ENCODE measurements at places on chromosomes 3 and 15.

DNA sequence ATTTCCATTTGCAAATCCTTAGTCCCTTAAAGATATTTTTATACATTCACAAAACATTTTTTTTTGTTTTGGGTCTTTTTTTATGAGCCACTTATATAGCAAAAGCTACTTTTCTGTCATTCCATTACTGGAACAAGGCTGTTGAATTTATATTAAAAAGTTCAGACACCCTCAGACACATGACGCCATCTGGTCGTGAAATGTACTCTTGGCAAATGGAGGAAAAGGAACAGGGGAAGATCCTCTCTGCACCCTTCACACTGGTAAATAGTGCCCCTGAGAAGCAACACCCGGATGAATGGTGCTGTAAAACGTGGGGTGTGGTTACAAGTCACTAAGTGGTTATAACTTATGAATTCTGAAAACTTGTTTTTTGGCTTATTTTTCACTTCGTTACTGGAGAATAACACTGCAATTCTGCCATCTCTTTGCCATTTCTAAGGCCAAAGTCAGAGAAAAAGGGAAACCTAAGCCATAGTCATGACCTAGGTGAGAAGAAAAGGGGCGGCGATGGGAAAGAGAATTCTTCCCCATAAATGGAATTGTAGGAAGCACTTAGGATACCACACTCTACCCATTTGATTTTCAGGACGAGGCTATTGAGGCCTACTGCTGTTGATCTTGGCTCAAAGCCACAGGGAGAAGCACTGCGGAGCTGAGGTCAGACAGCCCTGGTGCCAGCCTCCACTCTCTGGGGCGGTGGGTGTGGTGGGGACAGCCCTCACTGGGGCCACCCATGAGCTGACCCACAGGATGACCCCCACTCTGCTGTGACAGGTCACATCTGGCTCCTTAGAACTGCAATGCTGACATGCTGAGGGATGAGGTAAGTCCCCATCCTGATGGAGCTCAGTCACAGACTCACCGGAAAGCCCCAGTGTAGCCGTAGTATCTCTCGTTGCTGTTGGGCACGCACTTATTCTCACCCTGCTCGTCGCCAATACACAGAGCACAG lies 21.9 kb downstream of the LTF start:
- DNase-seq, result peak; percentile 60

- DNase-seq, result no peak
Observed at GRCh38 chr3:149615731-149616221, 42.0 kb downstream of the WWTR1 start.

GRCh38 chr15:26689462-26689861 lies 83.4 kb downstream of the GABRB3 start:
- no peak for DNase-seq

GRCh38 chr15:68341760-68342725 lies 64.5 kb downstream of the FEM1B start:
- no peak for DNase-seq

DNA sequence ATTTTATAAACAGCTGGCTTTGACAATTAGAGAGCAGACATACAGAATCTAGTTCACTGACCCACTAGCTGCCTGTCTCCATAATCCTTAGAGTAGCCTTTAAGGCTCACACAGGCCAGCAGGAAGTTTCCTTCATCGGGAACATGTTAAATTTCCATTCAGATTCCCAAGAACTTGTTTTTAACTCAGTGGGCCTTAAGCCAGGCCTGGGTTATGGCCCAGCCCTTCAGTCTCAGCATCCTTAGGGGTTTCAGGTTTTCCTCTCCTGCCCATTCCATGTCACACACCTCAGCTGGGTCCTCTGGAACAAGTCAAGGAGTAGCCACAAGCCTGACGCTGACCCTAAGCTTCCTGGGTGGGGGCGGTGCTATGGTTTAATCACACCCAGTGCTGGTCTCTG lies 15.0 kb downstream of the CDAN1 start:
- no peak for DNase-seq

DNA sequence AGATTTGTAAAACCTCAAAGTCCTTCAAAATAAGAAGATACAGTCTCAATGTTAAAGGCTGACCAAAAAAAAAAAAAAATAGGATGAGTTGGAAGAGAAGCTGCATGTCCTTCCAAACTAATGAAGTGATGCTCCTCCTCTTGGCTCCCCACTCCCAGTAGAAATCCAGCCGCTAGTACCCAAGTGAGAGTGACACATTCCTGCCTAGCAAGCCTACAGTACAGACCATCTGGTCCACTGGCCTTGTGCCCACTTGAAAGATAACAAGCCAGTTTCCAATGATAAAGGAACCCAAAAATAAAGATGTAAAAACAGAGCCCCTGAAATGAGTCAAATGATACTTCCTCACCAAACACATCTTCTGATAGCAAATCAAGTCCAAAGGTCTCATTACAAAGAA lies 258.7 kb upstream of the NSMCE3 start:
- no peak for DNase-seq

- no peak for DNase-seq
Observed at GRCh38 chr3:10249833-10250232, 1.6 kb downstream of the TATDN2 start.

DNA sequence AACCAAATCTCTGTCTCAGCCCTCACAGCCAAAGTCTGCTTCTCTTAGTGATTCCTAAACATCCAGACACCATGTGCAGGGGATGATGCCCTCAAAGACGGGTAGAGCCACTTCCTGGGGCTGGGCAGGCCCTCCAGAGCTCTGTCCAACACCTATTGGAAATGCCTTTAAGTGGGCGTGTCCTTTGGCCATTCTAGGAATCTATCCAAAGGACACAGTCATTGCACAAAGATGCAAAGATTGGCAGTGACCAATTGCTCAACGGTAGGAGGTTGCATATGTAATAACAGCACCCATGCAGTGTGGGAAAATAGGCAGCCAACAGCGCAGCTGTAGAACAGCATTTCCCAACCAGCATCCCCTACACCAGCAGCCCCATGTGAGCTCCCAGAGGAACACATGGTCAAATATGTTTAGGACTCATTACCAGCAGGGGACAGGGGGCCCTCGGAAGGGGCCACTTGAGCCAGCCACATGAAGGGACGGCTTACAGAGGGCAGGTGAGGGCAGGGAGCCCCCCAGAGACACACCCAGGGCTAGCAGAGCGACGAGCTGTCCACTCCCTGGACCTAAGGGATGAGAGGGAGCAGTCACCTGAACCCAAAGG lies 142.8 kb upstream of the IQSEC1 start:
- DNase-seq, result no peak

- no peak for DNase-seq
Observed at GRCh38 chr3:4885316-4885715, 93.9 kb upstream of the BHLHE40 start.

DNA sequence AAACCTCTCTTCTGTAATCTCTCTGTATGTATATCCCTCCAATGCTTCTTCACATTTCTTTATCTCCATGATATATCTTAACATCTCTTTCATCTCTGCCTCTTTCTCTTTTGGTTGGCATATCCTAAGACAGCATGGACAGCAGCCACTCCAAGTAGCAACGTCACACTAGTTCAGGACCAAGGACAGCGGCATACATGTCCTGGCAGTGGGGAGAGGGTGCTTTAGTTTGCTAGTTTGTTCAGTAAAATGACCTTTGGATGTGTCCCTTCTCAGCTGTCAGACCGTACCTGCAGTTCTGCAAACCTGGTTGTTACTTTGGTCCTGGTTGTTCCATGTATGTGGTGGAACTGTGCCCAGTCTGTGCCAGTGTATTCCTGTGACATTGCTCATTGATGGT lies 225.6 kb upstream of the ROPN1 start:
- DNase-seq, result peak; percentile 0

DNA sequence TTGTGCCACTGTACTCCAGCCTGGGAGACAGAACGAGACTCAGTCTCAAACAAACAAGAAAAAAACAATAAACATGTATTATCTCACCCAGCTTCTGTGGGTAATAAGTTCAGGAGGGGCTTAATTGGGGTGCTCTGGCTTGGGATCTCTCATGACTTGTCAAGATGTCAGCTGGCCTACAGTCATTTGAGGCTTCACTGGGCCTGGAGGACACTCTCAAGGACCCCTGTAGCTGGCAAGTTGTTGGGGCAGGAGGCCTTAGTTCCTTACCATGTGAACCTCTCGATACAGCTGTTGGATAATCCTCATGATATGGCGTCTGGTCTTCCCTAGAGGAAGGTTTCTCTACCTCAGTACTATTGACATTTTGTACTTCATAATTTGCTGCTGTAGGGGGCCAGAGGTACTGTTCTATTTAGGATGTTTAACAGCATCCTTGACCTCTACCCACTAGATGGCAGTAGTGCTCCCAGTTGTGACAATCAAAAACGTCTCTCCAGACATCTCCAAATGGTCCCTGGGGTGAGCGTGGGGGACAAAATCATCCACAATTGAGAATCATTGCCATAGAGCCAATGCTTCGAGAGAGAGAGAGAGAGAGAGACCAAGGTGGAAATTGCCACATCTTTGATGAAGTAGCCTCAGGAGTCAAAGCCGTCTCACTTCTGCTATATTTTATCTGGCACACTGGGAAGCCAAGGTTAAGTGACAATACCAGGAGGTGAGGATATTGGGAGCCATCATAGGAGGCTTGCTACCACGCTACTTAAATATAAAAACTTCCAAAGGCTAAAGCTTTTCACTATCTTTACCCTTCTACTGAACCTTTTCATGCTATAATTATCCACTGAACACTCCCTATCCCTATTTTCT lies 23.9 kb upstream of the SLTM start:
- DNase-seq, result peak; percentile 80

DNA sequence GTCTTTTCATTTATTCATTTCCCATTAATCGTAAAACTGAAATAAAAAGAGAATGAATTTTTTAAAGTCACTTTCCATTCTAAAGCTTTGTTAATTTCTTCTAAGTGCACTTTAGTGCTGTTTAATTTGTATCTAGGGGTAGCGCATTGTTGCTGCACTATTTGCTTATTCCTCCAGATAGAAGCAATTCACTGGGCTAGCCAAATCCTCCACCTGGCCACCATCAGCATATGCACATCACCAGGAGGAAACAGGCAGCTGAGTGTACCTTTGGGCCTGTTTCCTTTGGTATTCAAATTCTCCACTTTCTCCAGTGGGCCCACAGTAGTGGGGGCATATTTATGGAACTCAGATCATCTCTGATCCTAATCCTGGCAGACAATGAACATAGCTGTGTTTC lies 29.8 kb upstream of the CPB1 start:
- DNase-seq, result no peak

- no peak for DNase-seq
Observed at GRCh38 chr3:105812194-105812586, 56.6 kb downstream of the CBLB start.

- no peak for DNase-seq
Observed at GRCh38 chr3:127495821-127496655, 94.5 kb downstream of the TPRA1 start.

DNA sequence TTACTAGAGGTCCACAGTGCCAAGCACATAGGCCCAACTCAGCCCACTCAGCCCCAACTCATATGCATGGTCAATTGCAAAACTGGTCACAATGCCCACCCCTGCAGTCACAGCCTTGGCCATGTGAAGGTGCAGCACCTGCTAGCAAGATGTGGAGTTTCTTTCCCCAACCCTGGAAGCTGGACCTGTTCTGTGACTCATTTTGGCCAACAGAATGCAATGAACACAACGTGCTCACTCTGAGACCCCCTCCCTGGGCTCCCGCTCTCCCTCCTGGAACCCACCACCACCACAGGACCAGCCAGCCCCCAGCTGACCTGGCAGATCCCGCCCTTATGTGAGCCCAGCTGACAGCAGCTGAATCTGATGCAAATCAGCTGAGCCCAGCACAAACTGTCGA lies 34.4 kb downstream of the ALDH1L1 start:
- no peak for DNase-seq

GRCh38 chr15:75420698-75421097 lies 30.8 kb downstream of the SIN3A start:
- no peak for DNase-seq

Measured in CD4-positive, alpha-beta T cell treated with Interleukin-17A for 1 hour (primary cell).